ENCODE measurements at places on chromosomes 3 and 15.
A peak's percentile ranks its signal among the peaks of the same experiment; 100 is the strongest.

DNA sequence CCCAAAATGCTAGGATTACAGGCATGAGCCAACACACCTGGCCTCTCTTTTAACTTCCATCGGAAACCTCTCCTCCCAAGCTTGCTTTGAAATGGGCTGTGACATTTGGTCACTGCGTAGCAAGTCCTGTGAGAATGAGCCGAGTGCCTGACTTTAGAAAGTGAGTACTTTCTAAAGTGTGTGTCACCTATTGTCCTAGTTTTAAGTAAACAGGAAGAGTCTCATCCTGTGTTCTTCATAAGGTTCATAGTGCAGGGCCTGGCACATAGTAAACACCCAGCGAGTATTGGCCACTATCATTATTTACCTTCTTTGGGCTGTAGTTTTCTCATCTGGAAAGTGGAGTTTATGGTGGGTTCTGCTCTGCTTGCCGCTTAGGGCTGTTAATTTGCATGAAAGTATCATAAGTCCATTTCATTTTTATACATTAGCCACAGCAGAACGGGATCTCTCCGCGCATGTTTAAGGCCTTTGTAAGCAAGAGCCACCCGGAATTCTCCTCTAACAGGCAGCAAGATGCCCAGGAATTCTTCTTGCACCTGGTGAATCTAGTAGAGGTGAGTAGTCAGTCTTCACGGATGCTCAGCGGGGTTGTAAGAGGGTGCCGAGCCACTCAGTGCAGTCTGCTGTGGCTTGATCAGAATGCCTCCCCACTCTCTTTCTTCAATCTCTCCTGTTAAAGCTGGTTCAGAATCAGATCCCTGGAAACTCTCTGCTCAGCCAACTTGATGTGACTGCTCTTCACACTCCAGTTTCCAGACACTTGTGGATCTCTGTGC, 87.2 kb downstream of the USP13 start:
- no peak for DNase-seq

- DNase-seq = no peak
These were observed 56.3 kb downstream of the IGSF11 start for GRCh38 chr3:118978393-118978758.

GRCh38 chr3:160413613-160414248, 14.3 kb downstream of the SMC4 start:
- peak; percentile 34 for DNase-seq

DNA sequence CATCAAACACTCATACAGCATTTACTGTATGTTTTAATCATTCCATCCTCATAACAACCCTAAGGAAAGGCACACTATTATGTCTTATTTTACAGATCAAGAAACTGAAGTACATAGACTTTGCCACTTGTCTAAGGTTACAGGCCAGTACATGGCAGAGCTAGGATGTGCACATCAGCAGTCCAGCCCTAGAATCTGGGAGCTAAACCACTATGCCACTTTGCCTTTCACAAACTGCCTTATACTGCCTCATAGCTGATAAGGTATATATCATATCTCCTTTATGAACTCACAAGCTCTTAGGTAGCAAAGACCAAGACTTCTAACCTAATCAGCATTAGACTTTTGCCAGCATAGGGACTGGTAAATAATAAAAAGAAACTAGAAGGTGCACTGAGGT, 49.1 kb downstream of the MYO9A start:
- DNase-seq = no peak

- no peak for DNase-seq
These were observed 508.7 kb downstream of the SOX2 start for GRCh38 chr3:182220471-182220870.

GRCh38 chr3:21835264-21835663, 84.3 kb upstream of the ZNF385D start:
- DNase-seq = no peak

GRCh38 chr15:48332642-48333034, 1.4 kb downstream of the DUT start:
- no peak for DNase-seq

DNA sequence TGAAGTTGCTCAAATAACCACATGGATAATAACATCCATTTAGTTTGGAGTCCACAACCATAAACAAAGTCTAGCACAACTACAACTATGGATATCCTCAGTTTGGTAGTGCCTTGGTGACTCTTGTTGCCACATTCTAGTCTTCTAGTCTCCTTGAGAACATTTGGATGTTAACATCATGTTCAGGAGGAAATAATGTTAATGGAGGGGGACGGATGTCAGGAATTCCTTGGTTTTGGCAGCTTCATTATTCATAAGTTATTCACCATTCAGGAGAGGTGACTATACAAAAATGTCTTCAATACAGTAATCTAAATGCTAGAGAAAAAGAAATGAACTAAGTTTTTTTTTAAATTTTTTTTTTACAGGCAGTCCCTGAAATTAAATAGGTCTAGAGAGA, 26.4 kb upstream of the GABPB1 start:
- no peak for DNase-seq

DNA sequence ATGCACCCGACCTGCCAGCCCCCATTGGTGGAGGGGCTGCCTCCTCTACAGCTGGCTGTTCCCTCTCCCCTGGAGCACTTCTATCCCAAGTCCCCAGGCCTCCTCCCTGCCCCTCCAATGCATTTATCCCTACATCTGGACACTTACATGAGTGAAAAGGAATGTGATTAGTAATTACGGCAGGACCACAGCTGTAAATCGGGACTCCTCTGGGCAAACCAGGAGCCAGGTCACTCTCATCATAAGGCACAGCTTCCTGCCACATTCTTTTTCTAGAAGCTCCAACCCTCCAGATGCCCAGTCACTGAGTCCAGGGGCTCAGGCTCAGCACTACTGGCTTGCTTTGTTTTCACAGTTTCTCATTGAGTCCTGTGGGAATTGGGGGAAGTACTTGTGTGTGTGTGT, 54.3 kb downstream of the IL20RB start:
- DNase-seq = no peak

DNA sequence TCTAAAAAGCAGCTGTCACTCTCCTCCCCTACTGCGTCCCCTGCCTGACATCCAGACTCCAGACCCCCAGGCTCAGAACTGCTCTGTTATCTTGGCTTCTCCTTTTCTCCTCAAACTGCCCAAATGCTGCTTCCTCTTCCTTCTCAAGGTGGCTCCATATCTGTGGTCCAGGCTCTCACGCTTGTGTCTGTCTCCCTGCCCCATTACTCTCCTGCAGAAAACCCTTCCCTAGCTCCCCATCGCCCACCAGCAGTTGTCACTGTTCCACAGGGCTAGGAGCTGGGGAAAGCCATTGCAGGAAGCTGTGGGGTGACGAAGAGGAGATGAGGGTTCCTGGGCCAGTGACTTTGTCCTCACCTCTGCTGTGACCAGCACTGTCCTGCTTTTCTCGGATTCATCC, 30.7 kb upstream of the CGNL1 start:
- DNase-seq = no peak

- no peak for DNase-seq
These were observed 163.2 kb downstream of the FBLN2 start for GRCh38 chr3:13711911-13712650.

DNA sequence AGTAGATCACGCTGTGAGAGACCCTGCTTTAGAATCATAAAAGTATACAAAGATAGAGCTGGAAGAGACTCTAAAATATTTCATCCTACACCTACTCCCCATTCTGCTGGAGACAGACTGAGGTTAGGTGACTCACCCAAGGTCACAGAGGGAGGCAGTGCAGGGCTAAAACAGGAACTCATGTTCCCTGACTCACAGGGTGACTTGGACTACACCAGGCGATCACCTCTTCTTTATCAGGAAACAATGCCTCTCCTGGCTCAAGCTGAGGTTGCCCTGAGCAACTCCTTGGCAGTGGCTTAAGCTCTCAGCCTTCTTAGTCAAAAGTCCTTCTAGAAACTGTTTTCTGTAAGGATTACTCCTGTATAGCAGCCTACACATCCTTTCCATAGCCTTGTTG, 26.4 kb upstream of the TNFAIP8L3 start:
- DNase-seq = no peak

DNA sequence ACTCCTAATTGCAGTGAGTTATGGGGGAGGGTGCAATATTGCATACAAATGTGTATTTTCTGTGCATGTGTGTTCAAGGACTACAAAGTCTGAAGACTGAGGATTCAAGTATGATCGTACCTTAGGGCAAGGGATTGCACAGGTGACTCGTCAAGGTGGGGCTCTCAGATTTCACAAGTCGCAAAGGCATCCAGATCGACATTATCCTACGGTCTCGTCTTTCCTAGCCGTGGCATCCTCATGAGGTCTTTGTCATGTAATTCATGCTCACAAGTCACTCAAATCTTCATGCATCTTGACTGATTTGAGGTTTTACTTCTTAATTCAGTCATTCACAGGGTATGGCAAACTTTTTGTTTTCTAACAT, 191.4 kb upstream of the HES1 start:
- no peak for DNase-seq

DNA sequence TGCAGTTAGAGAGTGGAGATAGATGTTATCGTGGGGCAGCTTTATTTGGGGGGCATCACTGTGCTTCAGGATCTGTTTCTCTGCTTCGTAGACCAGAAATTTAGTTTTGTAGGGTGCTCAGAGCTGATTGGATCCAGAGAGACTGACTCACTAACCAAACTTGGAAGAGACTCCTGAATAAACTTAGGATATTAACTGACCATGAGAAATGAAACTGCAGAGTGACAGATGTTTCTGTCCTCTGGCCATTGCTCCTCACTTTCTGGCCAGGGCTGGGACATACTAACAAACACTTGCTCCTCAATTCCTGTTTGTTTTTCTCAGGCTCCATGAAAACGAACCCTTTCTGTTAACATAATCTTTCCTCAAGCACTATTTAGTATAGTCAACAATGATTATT, 4.3 kb downstream of the ZNF592 start:
- no peak for DNase-seq

GRCh38 chr3:129305592-129306091, 27.0 kb downstream of the HMCES start:
- peak; percentile 19 for DNase-seq

GRCh38 chr15:38860674-38861073, 296.1 kb upstream of the RASGRP1 start:
- DNase-seq = no peak

DNA sequence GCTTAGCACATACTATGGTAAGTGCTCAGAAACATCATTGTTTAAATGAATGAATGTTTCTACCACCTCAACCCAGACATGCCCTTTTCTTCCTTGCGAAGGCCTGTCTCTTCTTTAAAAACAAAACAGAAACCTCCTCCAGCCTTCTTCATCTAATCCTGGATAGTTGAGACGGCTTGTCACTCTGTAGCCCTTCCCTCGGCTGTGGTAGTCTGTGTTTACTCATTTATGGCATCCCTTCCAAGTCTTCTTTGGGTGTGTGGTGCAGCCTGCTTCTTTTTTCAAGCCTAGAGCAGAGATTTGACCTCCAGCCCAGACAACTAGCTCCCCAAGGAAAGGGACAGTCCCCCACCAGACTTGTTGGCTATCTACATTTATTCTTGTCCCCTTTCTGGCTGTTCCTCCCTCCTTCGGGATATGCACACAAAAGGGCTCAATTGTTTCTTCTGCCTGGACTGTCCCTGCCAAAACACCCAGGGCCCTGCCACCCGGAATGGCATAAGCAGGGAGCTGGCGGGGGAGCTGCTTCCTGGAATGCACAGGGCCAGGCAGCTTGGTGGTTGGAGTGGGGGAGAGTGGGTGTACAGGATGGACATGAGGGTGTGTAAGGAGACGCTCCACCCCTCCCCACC, 67.8 kb downstream of the ITGA11 start:
- DNase-seq = peak; percentile 14

GRCh38 chr3:39548282-39548681, 80.8 kb downstream of the MOBP start:
- DNase-seq = no peak

DNA sequence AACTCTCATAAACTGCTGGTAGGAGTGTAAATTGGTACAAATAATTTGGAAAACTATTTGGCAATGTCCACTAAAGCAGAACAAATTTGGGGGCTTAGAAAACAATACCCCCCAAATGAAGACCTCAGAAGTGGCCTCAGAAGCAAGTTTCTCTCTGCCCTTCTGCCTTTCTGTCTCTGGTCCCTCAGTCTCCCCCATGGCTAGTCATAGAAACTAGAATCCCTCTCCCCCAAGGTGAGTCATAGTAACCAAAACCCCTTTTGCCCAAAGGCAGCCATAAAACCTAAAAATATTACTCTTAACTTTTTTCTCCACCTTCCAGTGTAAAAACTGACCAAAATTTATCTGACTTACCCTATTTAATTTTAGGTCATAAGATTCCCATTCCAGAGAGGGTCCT, 350.7 kb upstream of the LRRC3B start:
- DNase-seq = no peak

GRCh38 chr3:36842275-36842674, 77.9 kb upstream of the DCLK3 start:
- no peak for DNase-seq

DNA sequence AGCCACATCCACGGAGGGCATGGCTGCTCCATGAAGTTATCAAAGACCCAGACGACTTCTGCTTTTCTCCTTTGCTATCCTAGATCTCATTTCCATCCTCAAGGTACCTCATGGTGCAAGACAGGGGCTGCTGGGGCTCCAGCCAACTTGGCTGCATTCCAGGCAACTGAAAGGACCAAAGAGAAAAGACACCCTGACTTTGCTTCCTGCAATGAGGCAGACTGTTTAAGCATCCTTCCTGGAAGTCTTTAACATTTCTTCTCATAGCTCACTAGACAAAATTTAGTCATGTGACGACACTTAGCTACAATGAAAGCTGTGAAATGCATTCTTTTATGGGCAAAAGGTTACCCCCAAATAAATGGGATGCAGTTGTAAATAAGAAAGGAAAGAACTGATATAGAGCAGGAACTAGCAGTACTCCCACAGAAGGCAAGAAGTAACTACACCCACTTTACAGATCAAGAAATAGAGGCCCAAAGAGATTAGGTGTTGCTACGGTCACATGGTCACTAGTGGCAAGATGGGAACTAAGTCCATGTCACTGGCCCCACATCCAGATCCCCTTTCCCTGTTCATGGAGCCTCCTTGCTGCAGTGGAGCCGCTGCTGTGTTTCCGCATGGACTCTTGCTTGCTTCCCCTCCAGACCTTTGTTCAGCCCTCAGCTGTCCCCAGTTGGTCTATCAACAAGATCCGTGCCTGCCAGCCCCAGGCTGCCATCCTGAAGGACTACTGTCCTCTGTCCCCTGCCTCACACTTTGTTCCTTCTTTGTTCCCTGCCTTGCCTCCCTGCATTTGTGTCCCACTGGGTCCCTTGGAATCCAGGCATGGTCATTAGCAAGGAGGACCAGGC, 107.0 kb downstream of the XXYLT1 start:
- no peak for DNase-seq

GRCh38 chr3:53051929-53052328, 6.1 kb upstream of the SFMBT1 start:
- DNase-seq = no peak

DNA sequence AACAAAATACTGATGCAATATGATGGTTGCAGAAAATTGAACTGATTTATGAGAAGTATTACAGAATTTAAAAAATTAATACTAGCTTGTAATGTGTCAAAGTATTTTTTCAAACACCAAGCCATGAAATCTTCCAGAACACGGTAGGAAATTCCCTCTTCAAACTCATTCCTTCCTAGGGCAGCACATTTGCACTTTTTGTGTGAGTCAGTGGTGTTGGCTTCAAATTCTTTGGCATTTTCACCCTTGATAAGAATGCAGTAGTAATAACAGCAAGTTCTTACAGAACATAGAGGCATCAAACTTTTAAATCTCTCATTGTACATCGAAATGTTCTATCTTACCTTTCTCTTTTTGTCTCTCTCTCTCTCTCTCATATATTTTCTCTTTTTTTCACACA, 191.8 kb downstream of the CGGBP1 start:
- no peak for DNase-seq

All from hippocampal formation (tissue), 2 donors.